ENCODE measurements at places on chromosomes 7 and 10.

DNA sequence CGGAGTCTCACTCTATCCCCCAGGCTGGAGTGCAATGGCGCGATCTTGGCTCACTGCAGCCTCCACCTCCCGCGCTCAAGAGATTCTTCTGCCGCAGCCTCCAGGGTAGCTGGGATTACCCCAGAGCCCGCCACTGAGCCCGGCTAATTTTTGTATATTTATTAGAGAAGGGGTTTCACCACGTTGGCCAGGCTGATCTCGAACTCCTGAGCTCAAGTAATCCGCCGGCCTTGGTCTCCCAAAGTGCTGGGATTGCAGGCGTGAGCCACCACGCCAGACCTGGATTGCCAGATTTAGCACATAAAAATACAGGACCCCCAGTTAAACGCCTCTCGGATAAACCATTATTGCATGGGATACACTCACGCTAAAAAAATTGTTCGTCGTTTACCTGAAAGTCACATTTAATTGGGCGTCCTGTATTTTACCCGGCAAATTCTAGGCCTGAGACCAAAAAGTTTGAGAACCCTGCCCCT lies 375 bp upstream of the GATAD1 start:
- DNase-seq: no peak

- no peak for DNase-seq
Observed at GRCh38 chr10:122310311-122311050, 39.4 kb downstream of the BTBD16 start.

GRCh38 chr10:101290431-101290830 lies 61.2 kb upstream of the LBX1 start:
- DNase-seq: no peak

GRCh38 chr7:77265666-77266065 lies 66.0 kb upstream of the FGL2 start:
- no peak for DNase-seq

DNA sequence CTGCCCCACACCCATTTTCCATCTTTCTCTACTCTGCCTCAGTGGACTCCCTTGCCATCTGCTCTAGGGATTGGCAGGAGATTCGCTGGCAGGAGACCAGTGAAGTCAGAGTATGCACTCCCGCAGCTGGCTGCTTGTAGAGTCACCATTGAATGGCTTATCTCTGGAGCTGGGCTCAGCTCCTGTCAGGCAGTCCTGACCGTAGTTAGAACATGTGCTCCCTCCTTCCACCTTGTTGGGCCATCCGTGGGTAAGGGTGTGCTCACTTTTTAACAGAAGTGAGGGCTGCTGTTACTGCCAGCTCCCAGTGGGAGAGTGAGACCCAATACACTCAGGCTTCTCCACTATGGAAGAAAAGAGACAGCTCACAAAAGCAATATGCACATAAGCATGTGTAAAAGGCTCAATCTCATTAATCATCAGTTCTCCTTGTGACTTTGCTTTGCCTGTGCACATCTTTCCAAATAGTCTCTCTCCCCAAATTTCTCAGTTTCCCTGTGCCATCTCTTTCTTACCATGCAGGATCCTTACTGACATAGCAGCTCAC lies 773.3 kb downstream of the GRID1 start:
- DNase-seq: peak; percentile 19

GRCh38 chr7:44042221-44042620 lies 2.3 kb upstream of the DBNL start:
- DNase-seq: no peak

Measured in pons (tissue), 1 donor.